ENCODE measurements at places on chromosomes 7 and 10.

- no peak for DNase-seq
Observed at GRCh38 chr7:79936281-79936983, 198.2 kb upstream of the GNAI1 start.

DNA sequence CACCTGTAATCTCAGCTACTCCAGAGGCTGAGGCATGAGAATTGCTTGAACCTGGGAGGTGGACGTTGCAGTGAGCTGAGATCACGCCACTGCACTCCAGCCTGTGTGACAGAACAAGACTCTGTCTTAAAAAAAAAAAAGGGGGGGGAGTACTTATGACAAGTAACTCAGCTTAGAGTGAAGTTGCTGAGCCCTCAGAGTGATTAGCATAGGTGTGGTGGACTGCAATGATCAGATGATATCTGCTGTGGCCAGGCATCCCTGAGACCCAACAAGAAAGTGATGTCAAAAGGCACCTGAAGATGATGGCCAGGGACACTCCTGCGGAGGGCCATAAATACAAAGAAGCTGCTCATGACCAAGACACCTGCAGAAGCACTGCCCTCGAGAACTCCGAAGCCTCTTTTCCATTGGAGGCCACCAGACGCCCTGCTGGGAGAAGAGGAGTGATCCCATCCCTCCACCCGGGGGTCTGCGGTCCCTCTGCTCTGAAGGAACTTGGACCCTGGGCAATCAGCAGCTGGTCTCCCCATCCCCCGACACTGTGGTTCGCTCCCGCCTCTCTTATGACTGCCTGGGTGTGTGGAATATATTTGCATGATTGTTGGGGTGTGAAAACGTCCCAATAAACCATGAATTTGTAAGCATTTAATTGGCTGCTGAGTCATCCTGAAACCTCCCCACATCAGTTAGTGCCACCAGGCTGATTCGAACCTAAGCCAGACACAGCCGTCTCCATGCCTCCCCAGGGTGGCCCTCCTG lies 46.0 kb downstream of the RASGEF1A start:
- no peak for DNase-seq

DNA sequence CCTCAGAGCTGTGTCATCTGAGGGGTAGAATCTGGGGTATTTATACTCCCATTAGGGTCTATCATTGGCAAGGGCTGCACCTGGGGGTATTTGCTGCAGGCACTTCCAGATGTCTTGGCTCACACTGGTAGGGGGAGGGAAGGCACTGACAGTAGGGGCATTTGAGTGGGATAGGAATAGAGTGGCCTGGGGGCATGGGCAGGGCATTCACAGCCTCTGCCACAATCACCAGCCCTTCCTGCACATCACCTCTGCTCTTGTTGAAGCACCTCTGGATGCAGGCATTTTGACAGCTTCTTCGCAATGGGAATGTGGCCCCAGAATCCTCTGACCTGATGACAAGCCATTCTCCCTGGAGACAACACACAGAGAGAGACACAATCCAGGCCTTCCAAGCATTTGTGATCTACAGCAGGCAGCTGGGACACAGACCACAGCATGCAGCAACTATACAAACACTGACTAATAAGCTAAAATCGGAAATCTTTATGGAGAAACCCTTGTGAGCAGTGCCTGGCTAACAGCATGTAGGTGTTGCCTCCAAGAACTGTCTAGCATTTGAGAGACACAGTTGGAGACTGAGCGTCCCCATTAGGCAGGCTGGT lies 178.5 kb downstream of the KCNMA1 start:
- DNase-seq = no peak

GRCh38 chr7:36617408-36617807 lies 106.9 kb downstream of the AOAH start:
- DNase-seq = no peak

- no peak for DNase-seq
Observed at GRCh38 chr7:103993551-103993950, 4.1 kb upstream of the RELN start.

DNA sequence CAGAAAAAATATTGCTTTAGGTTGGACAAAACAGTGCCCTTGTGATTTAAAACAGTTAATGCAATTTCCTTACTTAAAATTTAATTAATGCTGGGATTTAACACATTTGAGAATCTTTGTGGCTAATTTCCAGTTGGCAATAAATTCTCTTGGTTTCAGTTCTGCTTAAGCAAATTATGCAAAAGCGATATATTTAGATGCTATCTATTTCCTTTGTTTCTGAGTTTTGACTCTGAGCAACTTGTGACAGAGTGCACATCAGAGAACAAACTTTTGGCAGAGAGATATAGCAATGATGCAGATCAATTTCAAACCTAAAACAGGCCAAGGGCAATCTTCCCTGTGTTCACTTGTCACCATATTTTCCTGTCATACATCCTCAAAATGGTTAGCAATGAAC lies 933.6 kb upstream of the ZWINT start:
- DNase-seq = no peak

GRCh38 chr7:159271781-159272180 lies 127.1 kb upstream of the VIPR2 start:
- no peak for DNase-seq

DNA sequence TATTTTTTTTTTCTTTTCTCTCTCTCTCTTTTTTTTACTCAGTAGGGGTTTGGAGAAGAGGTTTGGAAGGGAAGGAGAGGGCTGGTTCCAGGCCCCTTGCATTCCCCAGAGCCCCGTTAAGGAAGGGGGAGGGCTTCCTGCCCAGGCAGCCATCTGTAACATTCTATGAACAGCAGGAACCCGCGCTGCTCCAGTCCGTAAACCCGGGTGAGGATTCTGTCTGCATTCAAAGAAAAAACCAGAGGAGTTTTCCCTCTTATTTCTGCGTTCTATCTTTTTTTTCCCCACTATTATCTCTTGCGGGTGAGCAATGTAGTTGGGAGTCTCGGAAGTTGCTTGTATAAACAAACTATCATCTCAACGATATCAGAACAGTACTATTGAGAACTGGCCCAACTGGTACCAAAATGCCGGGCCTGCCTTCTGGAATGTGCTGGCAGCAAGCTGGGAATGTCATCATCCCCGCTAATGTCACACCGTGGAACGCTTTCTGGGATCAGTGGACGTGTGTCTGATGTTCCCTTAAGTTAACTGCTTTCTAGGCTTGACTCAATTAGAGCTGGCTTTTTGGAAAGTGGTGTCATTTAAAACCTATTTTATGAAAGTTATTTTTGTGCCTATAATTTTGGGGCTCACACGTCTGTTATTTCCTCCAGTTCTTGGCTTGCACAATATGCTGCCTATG lies 153.1 kb upstream of the MEOX2 start:
- no peak for DNase-seq

- no peak for DNase-seq
Observed at GRCh38 chr7:27389496-27389895, 146.9 kb downstream of the EVX1 start.

GRCh38 chr10:86711513-86712316 lies 43.4 kb downstream of the LDB3 start:
- peak; percentile 60 for DNase-seq

- DNase-seq = no peak
Observed at GRCh38 chr10:924524-924859, 7.0 kb downstream of the LARP4B start.

DNA sequence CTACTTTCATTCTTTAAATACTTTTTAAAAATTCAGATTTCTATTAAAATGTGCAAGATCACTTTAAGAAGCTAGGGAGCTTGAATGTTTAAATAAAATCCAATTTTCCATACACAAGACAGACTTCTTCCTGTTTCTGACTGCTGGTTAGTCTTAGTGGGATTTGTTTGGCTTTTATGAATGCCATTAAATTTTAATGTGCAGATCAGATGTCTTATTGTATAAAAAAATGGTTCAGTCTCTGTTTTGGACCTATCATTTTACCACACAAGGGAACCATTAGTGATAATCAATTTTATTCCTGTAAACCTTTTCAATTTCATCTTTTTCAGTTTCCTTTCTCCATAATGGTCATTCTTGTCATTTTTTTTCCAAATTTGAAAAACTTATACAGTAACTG lies 63.2 kb downstream of the VCL start:
- no peak for DNase-seq

DNA sequence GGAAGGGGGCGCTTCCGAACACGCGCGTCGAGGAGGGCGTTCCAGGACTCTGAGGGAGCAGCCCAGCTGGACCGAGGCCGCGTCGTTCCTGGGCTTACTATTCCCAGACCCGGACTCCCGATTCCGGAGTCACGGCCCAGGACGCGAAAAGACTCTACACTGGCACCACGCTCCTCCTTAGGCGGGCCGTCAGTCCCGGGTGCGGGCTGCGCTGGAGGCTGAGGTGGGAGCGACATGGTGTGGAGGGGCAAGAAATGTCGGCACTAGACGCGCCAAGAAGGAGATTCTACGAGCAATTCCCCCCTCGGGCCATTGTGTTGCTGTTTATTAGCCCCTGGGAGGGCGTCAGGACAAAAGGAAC lies 584 bp upstream of the RUNDC3B start:
- DNase-seq = no peak

- DNase-seq = no peak
Observed at GRCh38 chr10:67807855-67808456, 30.0 kb downstream of the DNAJC12 start.

DNA sequence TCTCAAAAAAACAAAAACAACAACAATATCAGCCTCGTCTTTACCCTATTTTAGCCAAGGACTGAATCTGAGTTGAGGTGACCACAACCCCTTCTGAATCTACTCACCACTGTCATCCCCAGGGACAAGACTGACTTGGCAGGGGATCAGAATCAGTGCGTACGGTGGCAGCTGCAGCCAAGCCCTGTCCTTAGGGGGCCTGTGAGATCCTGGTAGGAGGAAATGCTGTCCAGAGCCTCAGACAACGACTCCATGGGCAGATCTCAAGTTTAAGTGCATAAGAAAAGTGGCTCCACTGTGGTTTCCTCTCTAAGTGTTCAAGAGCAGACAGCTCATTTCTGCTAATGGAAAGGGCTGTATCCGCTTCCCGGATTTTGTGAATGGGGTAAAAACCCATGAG lies 22.4 kb upstream of the CYTH3 start:
- DNase-seq = no peak

GRCh38 chr7:92623544-92623943 lies 33.4 kb upstream of the FAM133B start:
- no peak for DNase-seq

DNA sequence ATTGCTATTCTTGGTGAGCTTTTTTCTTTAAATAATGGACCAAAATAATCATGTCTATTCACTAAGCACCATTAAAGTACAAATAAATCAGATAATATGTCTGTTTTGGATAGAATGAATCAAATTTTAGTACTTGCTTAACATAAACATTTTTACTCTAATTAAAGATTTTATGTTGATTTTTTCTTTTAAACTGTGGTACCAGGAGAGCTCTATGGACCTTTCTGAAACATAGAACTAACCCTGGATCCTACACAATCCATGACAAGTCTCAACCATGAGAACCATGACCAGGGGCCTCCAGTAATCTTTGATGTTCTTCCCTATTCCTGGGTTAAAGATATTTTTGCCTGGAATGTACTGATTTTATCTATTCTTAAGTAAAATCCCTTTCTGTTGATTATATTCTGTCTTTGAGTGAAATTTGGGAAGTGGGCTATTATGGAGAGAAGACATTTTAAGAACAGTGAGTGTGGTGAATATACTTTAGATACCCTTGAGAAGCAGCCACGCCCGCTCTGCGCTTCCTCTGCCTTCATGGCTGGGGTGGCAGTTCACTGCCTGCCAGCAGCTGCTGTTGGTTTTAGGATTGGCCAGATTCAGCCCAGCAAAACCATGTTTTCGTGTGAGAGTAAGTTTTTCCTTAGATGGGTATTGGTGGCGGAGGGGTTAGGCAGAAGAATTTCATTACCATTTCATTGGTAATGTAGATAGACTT lies 42.2 kb upstream of the BHLHA15 start:
- no peak for DNase-seq

- DNase-seq = no peak
Observed at GRCh38 chr10:113937258-113937657, 82.8 kb downstream of the NHLRC2 start.

- no peak for DNase-seq
Observed at GRCh38 chr10:74602576-74602975, 223.8 kb upstream of the KAT6B start.

DNA sequence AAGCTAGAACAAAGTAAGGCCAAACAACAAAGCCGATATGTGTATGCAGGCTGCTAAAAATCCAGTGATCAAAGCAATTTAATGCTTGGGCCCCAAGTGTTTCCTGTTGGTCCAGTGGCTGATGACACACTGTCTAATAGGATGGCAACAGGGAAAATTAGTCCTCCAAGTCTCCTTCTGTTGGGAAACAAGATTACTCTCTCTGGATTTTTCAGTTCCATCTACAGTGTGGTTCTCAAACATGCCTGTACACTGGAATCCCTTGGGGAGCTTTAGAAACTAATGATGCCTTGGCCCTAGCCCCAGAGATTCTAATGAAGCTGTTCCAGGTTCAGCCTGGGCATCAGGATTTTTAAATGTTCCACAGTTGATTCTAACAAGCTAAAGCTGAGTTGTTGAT lies 198.7 kb downstream of the AHR start:
- no peak for DNase-seq

- DNase-seq = no peak
Observed at GRCh38 chr7:47211519-47211973, 370.4 kb downstream of the TNS3 start.

DNA sequence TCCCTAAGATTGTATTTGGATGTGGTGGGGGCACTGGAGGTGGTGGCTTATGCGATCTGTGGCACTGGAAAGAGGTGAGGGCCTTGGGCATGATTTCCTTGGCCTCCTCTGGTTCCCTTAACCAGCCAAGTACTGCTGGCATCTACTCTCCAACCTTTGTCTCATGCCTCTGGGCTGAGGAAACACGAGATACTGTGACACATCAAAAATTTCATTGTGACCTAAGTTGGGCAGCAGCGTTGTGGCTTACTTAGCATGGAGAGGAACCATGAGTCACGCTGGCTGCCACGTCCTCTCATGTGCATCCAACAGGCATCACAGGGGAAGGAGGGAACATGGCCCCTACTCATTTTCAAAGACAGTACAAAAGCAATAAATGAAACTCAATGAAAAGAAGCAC lies 29.7 kb upstream of the GSDME start:
- no peak for DNase-seq

DNA sequence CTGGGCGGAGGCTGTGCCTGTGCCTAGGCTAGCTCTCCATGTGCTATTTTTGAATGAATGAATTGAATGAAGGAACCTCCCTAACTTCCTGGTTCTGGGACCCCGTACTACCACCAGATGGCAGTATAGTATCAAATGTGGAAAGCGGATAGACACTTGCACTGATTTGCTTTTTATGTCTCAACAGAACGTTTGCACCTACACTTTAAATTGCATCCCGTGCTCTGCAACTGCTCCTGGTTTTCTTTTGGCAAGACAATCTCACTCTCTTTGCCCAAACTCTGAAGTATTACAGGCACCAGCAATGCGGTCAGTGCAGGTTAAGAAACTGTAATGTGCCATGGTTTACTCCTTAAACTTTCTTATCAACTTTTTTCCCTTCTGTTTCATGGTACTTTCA lies 6.5 kb downstream of the FZD8 start:
- peak; percentile 3 for DNase-seq

GRCh38 chr7:101688183-101688831 lies 59.2 kb upstream of the MYL10 start:
- peak; percentile 69 for DNase-seq

DNA sequence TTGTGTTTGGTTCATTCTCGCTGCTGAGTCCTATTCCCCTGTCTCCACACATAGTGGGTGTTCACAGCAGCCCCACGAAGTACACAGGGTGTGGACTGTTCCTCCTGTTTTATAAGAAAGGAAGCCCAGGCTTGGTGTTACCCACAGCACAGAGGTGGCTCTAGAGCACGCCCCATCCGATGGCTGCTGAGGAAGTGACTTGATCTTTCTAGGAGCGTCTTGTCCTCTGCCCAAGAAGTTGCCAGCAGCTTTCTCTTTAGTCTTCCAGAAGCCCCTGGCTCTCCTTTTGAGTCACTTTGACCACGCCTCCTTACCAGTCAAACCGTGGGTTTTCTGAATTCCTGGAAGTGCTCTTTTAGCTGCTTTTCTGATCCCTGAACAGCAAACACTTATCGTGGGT lies 94.0 kb downstream of the GRK5 start:
- peak; percentile 53 for DNase-seq
